ENCODE measurements at places on chromosomes 12 and 14.

- DNase-seq = peak; percentile 65
Observed at GRCh38 chr12:31234955-31235867, 90.7 kb downstream of the SINHCAF start.

- DNase-seq = no peak
Observed at GRCh38 chr12:106234449-106234848, 13.4 kb downstream of the CKAP4 start.

DNA sequence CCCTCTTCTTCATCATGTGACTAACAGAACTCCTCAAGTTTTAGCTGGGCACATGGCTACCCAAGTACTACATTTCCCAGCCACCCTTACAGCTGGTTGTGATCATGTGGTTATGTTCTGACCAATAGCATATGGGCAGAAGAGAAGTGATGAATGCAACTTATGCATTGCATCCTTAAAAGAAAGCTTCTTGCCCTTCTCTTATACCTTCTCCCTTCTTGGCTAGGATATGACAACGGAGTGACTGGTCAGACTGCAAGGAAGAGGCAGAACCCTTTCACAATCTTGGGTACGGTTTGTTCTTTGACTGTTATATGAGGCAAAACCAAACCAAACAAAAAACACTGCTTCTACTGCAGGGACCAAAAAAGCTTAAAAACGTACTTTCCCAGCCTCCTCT, 66.5 kb upstream of the MAX start:
- DNase-seq = no peak

GRCh38 chr14:26286913-26287205, 311.0 kb downstream of the NOVA1 start:
- no peak for DNase-seq

DNA sequence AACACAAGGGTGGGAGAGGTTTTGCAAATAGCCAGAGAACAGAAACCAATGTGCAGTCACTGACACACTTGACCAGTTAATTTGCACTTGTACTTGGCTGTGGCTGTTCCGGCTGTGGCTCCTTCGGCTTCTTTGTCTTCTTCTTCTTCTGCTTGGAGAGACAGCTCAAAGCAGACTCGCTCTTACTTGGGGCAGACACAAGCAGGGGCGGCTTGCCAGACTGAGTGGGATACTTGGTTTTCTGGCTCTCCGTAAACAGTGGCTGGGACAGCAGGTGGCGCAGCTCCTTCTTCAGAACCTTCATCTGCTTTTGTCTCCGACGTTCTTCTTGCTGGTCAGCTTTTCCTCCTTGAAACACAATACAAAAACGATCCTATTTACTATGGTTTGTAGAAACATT, 25.0 kb downstream of the OTUB2 start:
- DNase-seq = no peak

DNA sequence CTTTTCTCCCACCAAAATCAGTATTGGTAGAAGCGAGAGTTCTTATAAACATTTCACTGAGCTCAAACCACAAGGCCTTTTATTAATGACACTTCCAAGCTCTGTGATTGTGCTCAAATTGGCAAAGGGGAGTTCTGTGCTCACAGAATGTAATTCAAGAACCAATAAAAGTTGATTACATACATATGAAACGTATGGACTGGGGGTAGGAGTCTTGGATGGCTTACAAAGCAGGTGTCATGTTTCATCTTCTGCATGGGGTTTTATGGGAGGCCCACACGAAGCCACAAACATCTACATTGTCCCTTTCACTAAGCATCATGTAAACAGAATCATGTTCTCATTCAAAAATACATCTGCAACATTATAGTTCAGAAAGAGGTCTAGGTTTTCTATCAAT, 828.3 kb downstream of the VRK1 start:
- no peak for DNase-seq

- no peak for DNase-seq
Observed at GRCh38 chr12:115455268-115455681, 771.3 kb upstream of the TBX3 start.

GRCh38 chr12:117516034-117516433, 154.6 kb upstream of the NOS1 start:
- DNase-seq = no peak

DNA sequence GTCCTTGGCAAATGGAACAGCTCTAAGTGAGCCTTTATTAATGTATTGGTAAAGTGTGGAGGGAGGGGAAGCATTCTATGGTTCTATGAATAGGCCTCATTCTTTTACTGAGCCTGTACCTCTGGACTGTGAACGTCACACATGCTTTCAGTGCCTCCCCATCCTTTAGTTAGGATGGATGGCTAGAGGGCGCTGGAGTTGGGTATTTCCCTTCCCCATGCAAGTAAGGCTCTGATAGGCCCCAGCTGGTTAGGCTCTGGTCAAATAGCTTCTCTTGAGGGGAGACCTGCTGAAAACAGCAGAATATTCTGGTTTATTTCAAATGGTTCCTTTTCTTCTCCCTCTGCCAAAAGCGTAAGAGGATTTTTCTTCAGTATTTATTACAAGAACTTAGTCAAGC, 860.9 kb upstream of the MDGA2 start:
- DNase-seq = no peak

DNA sequence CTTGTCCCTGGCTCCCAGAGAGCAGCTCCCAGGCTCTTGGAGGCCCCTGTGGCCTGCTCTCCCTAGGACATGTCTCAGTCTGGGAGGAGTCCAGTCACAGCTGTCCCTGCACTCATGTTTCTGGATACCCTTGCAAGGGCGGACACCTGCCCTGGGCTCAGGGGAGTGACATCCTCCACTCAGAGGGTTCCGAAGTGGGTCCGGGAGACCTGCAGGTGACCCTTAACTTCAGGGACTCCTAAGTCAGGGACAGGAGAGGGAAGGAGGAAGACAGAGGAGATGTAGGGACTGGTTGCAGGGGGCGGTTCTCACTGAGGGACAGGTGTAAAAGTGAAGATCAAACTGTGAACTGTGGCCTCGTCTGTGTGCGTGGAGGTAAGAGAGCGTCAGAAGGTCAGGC, 37.6 kb downstream of the CACNA2D4 start:
- DNase-seq = no peak

DNA sequence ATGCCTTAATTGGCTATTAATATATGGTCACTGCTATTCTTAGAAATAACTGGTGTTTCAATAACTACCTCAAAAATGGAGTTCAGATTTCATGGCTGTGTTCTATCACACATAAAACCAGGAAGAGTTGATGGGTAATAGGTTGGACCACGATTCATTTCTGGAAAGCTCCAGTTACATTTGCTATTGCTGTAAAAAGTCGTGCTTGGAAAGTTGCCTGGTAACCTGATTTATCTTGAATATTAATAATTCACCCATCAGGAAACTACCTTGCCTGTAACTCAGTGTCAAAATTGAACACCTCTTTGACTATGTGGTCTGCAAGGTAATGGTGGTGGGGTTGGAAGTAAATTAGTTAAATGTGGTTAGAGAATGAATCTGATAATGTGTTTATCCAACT, 104.7 kb upstream of the IFNG-AS1 start:
- no peak for DNase-seq

All from hepatic stellate cell (primary cell).